HAP-1 (cell line): ENCODE measurements at places on chromosomes 3 and 15.

- no peak for DNase-seq
These were observed 46.9 kb upstream of the SLC7A14 start for GRCh38 chr3:170632780-170633179.

- DNase-seq: peak; percentile 21
These were observed 63.0 kb downstream of the CHSY1 start for GRCh38 chr15:101188637-101189408.

DNA sequence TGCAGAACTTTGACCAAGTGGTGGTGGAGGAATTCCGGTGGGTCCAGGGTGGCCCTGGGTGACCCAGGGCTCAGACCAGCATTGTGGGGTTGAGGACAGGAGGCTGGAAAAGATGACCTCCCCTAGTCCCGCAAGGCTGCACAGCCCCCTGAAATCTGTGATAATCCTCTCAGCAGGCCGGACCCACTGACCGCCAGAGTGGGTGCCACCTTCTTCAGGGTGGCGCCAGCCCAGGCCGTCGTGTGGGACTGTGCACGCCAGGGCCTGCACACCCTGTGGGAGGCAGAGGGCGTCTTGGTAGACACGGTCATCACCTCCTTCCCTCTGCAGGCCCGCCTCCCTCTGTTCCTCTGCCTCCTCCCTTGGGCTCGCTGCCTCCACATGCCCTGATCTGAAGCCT, 137.7 kb downstream of the TBC1D2B start:
- DNase-seq: no peak

GRCh38 chr15:83775738-83776137, 121.8 kb downstream of the ADAMTSL3 start:
- DNase-seq: no peak

- no peak for DNase-seq
These were observed 47.1 kb downstream of the STT3B start for GRCh38 chr3:31579828-31580227.

DNA sequence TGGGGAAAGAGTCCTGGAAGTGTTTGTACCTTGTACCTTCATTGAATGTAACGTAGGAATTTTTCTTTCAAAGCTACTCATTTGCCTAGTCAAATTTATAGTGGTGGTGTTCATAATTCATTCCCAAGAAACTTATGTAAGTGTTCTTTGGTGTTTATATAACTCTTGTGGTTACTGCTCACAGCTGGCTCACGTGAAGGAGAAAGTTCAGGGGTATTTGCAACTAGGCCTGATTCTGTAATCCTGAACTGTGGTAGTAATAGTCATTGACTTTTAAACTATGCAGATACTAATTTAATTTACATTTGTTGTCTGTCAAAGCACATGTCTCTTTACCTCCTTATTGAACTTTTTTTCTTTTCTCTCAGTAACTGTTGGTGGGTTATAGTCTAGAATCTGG, 50.5 kb upstream of the TEX264 start:
- no peak for DNase-seq

DNA sequence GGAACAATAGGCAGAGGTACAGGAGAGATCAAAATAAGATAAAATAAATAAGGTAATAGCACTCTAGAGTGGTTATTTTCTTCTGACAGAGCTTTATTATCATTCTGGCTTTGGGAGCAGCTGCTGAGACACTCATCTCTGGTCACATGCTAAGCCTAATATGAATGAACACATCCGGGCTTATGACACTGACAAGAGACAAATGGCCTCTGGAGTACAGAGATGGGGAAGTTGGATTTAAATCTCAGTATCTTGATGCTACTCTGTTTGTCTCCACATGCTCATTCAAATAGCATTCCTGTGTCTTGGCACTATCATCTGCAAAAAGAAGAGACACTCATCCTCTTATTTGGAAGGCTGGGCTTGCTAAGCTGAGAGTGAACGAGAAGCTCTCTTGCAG, 55.6 kb downstream of the TMEM45A start:
- DNase-seq: no peak

DNA sequence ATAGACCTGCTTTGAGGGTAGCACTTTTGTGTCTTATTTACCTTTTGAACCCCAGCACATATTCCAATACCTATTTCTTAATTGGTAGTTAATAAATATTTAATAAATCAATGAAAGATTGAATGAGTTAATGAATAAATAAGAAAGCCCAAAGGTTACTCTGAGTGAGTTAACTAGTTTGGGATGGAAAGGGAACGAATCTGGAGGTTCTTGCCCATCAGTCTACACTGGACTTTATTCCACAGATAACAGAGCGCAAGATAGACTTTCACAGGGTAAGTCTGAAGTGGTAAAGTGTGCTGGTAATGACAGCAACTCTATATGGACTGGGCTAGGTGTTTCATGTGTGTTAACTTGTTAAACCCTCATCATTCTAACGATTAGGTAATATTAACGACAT, 33.1 kb upstream of the MED12L start:
- no peak for DNase-seq

DNA sequence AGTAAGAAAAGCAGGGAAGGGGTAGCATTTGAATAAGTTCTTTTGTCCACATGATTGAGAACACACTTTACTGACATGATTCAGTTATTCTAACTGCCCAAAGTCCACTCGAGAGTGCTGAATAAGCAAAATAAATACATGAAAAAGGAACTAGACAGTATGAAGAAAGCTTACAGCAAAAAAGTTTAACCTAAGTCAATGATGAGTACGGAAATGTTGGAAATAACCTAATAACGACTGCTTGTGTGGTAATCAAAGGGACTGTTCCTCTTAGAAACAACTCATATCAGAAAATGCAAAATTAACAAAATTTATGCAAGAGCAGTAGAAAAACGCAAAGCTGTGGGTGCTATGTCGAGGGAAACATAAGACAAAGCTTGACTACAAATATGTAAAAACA, 36.6 kb downstream of the DMXL2 start:
- no peak for DNase-seq

- DNase-seq: no peak
These were observed 28.6 kb upstream of the ANKDD1A start for GRCh38 chr15:64883100-64883581.

GRCh38 chr15:66030650-66031049, 161.4 kb downstream of the RAB11A start:
- DNase-seq: no peak

- no peak for DNase-seq
These were observed 141.7 kb downstream of the RPLP1 start for GRCh38 chr15:69593981-69594966.

- DNase-seq: no peak
These were observed 166.6 kb downstream of the TIGIT start for GRCh38 chr3:114460459-114460858.

- no peak for DNase-seq
These were observed 8.6 kb downstream of the ZXDC start for GRCh38 chr3:126466886-126467610.

- DNase-seq: peak; percentile 88
These were observed 67.6 kb upstream of the HACD2 start for GRCh38 chr3:123652342-123652984.

DNA sequence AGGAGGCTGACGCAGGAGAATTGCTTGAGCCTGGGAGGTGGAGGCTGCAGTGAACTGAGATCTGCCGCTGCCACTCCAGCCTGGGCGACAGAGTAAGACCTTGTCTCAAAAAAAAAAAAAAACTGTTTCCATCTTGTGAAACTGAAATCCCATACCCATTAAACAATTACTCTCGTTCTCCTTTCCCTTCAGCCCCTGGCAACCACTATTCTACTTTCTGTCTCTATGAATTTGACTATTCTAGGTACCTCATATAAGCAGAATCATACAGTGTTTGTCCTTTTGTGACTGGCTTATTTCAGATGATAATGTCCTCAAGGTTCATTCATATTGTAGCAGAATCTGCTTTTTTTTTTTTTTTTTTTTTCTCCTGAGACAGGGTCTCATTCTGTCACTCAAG, 51.5 kb upstream of the UBE2E1 start:
- DNase-seq: no peak

DNA sequence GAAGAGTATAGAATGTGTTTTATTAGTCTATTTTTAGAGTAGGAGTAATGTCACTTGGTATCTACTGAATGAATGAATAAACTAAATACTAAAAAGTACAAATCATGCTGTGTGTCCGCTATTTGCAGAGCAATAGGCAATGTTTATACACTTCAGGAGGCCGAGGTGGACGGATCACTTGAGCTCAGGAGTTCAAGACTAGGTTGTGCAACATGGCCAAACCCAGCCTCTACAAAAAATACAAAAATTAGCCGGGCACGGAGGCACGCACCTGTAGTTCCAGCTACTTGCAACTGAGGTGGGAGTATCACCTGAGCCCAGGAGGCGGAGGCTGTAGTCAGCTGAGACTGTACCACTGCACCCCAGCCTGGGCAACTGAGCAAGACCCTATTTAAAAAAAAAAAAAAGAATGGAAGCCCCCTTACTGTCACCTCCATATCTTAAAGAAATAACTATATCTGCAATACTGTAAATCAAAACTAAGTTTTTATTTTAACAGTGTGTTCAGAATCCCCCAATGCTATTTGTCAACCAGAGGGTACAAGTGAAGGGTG, 98.4 kb downstream of the DHX30 start:
- DNase-seq: no peak

GRCh38 chr3:196969660-196970546, 1.3 kb upstream of the PIGZ start:
- peak; percentile 79 for DNase-seq

- DNase-seq: no peak
These were observed 21.7 kb downstream of the HERC1 start for GRCh38 chr15:63811942-63812550.

DNA sequence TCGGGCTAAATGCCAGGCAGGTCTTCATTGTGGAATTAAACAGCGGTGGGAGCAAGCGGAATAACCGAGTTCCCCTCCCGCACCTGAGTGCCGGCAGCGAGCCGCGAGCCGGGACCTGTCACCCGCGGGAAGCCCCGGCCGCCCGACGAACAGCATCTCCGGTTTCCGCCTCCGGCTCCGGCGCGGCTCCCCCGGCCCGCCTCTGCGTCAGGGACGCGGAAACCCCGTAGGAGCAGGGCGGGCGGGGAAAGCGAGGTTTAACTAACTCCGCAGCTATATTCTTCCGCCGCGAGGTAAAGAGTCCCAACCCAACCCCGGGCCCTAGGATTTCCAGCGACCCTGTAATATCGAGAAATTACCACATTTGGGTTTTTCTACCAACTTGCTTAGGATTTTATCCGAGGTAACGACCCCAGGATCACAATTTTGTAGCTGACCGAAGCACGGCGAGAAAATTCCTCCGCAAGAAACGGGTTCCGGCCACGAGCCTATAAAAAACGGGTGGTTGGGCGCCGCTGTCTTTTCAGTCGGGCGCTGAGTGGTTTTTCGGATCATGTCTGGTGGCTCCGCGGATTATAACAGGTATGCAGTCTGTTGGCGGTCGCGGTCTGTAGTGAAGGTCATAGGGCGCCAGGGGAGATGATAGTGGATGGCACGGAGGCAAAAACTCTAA, at the start of gene EIF4A2:
TSS of gene EIF4A2 (plus strand) at position 520 of the 673 bp plus-strand sequence. CDS start at position 554, 34 bp downstream.
- DNase-seq: peak; percentile 85

GRCh38 chr3:141782386-141782932, 19.3 kb downstream of the GRK7 start:
- no peak for DNase-seq

DNA sequence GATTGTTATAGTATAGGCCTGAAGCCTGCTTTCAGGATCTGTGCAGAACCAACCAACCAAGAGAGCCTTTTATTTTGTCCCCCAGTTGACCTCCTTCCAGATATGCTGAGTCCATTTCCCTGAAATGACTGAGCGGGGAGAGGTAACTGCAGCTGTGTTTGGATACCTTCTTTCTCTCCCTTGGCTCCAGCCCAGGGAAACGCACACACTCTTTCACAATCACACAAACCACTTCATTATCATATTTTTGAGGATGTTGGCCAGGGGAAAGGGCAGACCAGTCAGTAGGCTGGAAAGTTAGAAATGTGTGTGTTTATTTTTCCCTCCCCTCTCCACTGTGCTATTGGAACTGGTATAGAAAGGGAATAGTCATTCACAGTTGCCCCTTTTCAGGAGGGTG, 417.7 kb upstream of the TBL1XR1 start:
- no peak for DNase-seq

- no peak for DNase-seq
These were observed 141.1 kb downstream of the DOCK3 start for GRCh38 chr3:50815844-50816243.

DNA sequence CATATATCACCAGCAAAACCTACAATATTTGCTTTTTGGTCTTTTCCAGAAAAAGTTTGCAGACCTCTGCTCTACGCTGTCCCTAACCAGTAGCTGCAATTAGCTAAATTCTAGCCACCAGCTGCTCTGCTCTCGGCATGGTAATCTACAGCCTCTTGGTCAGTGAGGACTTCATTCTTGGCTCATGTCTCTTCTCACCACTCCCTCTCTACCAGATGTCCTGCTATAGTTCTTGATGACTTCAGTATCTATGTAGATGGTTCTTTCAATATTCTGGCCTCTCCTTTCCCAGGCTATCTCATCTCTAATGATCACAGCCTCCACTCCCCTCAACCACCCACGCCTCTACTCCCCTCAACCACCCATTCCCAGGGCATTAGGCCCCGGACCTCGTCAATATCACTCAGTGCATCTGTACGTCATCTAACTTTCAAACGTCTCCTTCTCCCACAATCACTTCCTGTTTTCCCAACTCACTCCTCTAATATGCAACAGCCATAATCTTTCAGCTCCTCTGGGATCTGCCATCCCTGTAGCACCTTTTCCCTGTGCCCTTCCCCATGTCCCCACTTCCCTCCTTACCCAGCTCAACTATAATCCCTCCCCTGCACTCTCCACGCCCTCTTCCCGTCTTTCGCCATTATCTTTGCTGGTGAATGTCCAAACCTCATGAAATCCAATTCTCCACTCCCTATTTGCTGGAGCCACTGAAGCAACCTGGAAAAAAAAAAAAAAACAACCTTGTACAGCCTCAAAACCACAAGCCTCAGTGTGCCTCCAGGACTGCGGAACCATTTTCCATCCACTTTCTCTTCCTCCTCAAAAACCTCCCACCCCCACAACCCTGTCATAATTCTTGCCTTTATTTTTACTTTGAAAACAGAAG, 429.4 kb upstream of the PROK2 start:
- no peak for DNase-seq

GRCh38 chr15:49380912-49381311, 42.1 kb upstream of the FGF7 start:
- no peak for DNase-seq

DNA sequence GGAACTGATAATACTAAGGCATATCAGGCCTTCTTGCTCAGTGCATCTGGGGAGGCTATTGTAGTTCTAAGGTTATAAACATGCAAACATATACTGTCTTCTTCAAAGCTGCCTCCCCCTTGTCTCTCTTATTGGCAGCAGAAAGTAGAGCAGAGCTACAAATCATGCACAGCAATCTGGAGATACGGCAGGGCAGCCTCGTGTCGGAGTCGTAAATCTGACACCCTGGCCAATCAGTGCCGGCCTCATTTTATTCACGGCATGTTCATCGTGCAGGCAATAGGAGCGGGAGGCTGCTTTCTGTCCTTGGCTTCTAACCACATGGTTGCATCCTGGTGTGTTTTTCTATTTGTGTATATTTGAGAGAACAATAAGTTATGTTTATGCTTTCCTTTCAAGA, 300.2 kb upstream of the CNTN6 start:
- no peak for DNase-seq

DNA sequence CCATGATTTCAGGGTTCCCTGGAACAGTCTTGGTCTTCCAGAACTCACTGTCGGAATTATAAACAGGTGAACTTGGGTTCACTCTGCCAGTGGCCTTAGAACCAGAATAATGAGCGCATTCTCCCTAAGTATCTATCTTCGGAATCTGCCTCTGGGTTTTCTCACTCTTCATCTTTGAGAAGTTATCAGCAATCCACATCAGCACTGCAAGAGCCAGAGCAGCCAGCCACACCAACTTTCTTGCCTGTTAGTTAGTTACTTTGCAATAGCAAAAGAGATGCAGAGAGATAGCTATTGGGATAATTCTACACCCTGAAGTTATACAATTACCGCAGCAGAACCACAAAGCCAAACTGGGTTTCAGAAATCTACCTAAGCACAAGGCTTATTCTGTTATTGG, 25.8 kb downstream of the GLB1 start:
- no peak for DNase-seq
